Omental fat pad (tissue), 4 donors: ENCODE measurements at places on chromosomes 13 and 19. TPM values are rescaled to one million over a fixed set of nuclear protein-coding genes. Genes with fewer than 3 reads are reported as not detected.

RGL3 gene
- total RNA-seq, result 6.5 TPM

LRCH1 gene
- 16.2 TPM for total RNA-seq

LHFPL6 gene
- 66.1 TPM for total RNA-seq

ZNF681 gene
- 0.48 TPM for total RNA-seq

DOCK6 gene
- total RNA-seq, result 29.4 TPM

CCL25 gene
- total RNA-seq, result not detected

THSD8 gene
- not detected for total RNA-seq

ANKRD24 gene
- 1.1 TPM for total RNA-seq

NTF4 gene
- 0.84 TPM for total RNA-seq

GRIN3B gene
- total RNA-seq, result not detected

FAM216B gene
- total RNA-seq, result not detected

SLC6A16 gene
- 1.4 TPM for total RNA-seq

VSTM2B gene
- not detected for total RNA-seq

NKPD1 gene
- total RNA-seq, result not detected

COL5A3 gene
- total RNA-seq, result 31.9 TPM

MFSD12 gene
- 127 TPM for total RNA-seq

PLK5 gene
- not detected for total RNA-seq

SULT2A1 gene
- not detected for total RNA-seq

NCR1 gene
- total RNA-seq, result 2.3 TPM

TNNT1 gene
- not detected for total RNA-seq

IGLON5 gene
- 1.4 TPM for total RNA-seq

LIPE gene
- total RNA-seq, result 3,641 TPM

CYP4F8 gene
- total RNA-seq, result not detected

SPACA7 gene
- not detected for total RNA-seq

APOC4 gene
- not detected for total RNA-seq

SARS2 gene
- total RNA-seq, result 14.8 TPM

KCNN4 gene
- 19.1 TPM for total RNA-seq

APOE gene
- total RNA-seq, result 253 TPM

AKAP8 gene
- total RNA-seq, result 17.6 TPM

JAK3 gene
- total RNA-seq, result 2.3 TPM

SLITRK6 gene
- 0.47 TPM for total RNA-seq

KLHL1 gene
- not detected for total RNA-seq

ZSWIM9 gene
- total RNA-seq, result 1.9 TPM

SMG9 gene
- 15.4 TPM for total RNA-seq

TEX26 gene
- total RNA-seq, result 0.88 TPM

BRSK1 gene
- 0.19 TPM for total RNA-seq

PHLDB3 gene
- total RNA-seq, result 8.7 TPM

KRTDAP gene
- total RNA-seq, result not detected

PEAK3 gene
- 1.2 TPM for total RNA-seq
